ENCODE measurements at places on chromosomes 12 and 14. TPM values are rescaled to one million over a fixed set of nuclear protein-coding genes. Genes with fewer than 3 reads are reported as not detected.

The TEX22 gene
- total RNA-seq = 0.27 TPM

The BICDL1 gene
- 7.9 TPM for total RNA-seq

The DGKA gene
- 59.4 TPM for total RNA-seq

The OR6C1 gene
- not detected for total RNA-seq

The GARIN6 gene
- total RNA-seq = not detected

The EID3 gene
- 1.5 TPM for total RNA-seq

The PTPRO gene
- 3.7 TPM for total RNA-seq

The LBHD2 gene
- total RNA-seq = not detected

The FAR2 gene
- total RNA-seq = 9.0 TPM

The HOTAIR gene
- 0.55 TPM for total RNA-seq

The DLK1 gene
- not detected for total RNA-seq

The WNT5B gene
- total RNA-seq = 28.5 TPM

- no peak for DNase-seq
Observed at GRCh38 chr14:104424406-104425072, 155.0 kb upstream of the C14orf180 start.

DNA sequence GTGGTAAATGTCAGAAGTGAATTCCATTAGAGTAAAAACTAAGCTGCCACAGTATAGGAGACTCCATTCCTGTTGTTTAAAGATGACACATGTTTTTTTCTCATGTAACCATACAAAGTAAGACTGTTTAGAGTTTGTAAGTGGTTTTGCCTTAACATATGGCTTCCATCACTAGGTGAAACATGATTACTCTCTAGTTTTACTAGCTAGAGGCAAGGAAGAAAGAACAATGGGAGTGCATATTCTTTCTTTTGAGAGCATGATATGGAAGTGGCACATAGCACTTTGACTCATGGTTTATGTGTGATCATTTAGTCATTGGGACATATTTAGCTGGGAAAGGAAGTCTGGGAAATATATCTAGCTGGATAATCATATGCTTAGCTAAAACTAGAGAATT lies 7.7 kb downstream of the ATF7IP start:
- no peak for DNase-seq

GRCh38 chr14:72588521-72588920 lies 305.4 kb downstream of the DPF3 start:
- no peak for DNase-seq

GRCh38 chr12:124707316-124707715 lies 139.9 kb upstream of the NCOR2 start:
- DNase-seq = no peak

GRCh38 chr14:103130017-103130764 lies 6.9 kb downstream of the TNFAIP2 start:
- DNase-seq = no peak

DNA sequence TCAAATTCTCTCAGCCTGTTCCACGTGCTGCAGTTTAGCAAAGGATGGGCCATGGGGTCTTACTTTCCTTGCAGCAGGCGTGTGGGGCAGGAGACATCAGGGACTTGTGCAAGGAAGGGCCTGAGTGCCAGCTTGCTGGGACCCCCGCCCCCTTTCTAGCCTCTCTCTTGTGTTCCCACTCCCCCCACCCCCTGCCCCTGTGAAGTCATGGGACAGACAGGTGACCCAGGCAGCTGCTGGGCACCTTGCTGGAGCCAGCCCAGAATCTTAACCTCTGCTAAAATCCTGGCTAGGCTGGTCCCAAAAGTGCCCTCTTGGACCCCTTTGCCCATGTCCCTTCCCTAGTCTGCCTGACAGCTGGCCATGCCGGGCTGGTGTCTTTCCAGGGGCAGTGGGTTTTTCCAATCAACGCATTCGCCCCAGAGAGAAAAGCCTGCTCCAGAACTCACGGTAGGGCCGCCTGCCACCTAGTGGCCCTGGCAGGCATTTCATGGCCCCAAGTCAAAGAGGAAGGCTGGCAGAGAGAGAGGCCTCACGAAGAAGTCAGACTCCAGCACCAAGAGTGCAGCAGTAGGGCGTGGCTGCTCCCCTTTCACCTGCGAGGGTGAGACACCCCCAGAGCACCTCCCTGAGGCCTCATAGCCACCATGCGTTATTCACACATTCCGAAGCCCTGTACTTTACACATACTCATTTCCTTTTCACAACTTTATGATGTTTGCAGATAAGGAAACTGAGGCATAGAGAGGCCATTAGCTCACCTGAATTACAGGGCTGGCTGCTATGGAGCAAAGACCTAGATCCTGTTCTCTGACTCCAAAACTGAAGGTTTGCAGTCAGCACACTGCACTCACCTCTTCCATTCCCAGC lies 67.4 kb downstream of the LGMN start:
- no peak for DNase-seq

DNA sequence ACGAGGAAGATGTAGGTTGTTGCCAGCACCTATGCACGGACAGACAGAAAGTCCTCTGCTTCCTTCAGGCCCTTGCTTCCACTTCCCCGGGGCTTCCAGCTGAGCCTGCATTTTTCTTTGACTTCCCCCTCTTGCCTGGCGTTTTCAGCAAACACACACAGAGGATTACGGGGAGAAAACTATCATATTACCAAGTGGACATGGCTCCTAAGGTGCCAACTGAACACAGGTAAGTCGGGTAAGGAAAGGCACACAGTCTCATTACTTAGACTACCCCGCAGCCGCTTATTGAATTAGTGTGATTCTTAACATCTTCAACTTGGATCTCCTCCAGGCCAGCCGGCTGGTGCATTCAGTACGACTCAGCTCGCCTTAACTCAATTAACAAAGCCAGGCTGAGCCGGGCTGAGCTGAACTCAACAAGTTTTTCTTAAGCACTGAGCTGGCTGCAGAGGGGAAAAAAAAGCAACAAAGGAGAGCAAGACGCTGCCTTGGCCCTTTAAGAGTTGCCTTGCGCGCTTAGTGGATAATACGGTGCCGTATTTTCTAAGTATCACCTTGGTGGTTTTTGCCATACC lies 19.2 kb upstream of the MAP1LC3B2 start:
- no peak for DNase-seq

DNA sequence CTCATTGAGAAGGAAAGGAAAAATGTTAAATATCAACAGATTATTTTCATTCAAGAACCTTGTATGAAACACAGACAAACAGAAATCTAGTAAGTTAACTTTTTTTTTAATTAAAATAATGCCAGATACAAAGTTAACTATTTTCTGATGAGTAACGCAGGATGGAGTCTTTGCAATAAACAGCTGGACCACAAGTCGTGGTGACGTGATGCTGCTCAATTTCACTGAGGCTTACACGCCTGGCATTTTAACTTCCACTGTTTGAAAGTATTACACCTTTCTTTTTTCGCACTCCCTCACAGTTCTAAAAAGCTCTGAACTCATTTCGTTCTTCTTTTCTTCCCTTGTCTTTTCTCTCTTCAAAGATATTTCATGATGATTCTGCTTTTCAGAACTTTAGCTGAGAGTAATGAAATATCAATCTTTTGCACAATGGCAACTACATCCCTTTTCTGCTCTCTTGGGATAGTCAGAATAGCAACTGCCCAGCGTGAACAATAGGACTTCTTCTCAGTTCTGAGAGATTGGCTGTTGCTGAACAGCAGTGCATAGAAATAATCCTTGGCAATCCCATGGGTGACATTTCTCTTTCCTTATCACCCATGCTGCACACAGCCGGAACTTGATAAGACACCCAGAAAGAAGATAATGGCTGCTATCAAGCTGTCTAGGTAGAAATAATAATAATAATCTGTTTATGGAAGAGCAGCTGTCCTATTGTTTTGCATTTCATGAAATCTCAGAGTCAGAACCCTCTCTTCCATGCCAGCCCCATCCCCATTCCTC lies 160.5 kb downstream of the BTG1 start:
- no peak for DNase-seq

DNA sequence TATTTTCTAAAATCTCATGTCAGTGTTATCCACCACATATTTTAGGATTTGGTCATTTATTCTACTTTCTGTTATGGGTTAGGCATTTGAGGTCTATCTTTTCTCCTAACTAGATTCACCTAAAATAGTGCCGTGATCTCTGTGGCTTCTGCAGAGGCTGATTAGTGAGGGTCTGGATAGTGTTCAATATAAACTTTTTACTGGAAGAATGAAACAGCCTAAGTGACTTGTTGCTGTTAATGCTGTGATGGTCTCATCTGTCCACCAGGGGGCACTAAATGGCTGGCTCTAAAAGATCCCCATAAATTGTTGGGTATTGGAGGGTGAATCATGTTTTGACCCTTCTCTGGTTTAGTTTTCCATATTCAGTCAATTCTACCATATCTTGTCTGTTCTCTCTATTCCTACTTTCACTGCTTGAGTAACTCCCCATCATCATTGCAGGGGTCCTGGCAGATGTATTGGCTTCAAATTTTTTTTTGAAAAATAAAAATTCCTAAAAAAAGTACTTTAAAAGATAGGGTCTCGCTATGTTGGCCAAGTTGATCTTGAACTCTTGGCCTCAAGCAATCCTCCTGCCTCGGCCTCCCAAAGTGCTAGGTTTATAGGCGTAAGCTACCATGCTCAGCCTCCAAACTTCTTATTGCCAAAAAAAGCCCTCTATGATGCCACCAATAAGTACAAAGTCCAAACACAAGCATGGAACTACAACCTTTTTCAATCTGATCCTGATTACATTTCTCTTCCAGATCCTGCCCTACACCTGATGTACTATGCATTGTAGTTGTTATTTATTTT lies 6.9 kb downstream of the PABPN1 start:
- DNase-seq = peak; percentile 31

GRCh38 chr14:20632448-20632830 lies 9.1 kb downstream of the OR6S1 start:
- no peak for DNase-seq

- no peak for DNase-seq
Observed at GRCh38 chr12:119957135-119957534, 31.9 kb upstream of the BICDL1 start.

DNA sequence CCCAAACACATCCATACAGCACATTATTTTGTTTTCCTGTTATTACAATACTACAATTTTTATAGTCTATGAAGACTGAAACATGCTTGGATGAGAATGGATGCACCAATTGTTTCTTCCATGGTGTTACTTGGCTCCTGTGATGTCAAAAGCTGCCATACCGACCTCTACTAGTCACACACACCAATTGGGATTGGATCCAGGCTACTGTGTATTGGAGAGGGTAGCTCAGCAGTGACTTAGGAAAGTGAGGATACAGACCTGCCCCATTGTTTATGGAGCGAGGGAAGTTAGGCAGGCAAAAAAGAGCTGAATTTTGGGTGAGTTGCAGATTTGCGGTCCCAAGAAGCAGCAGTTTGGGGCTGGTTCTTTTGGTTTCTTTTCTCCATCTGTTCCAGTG lies 30.8 kb upstream of the AKAP6 start:
- DNase-seq = no peak

DNA sequence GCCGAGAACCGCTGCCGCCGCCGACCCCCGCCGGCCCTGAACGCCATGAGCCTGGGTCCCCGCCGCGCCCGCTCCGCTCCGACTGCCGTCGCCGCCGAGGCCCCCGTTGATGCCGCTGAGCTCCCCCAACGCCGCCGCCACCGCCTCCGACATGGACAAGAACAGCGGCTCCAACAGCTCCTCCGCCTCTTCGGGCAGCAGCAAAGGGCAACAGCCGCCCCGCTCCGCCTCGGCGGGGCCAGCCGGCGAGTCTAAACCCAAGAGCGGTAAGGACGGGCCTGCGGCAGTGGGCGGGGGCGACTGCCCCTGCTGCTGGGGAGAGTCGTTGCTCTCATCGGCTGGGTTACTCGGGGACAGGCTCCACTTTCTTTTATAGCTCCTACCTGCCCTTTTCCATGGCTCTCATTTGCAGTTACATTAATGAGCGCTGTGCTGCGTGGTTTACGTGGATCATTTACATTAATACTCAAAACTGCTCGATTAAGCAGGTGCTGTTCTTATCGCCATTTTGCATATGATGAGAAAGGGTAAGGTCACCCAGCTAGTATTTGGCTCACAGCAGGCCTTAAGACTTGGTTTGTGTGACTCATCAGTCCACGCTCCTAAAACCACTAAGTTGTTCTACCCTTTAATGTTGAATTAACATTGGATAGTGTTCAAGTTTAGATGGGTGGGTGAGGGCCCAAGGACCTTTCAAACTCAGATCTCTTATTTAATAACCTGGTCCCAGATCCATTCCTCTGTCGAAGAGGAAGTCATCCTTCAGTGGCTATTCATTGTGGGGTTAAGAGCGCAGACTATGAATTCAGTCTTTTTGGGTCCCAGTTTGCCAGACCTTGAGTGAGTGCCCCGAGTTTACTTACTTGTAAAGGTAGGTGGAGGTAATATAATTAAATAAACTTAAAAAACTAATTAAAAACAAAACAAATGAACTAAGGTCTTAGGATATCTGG lies 823 bp downstream of the RNF10 start:
- peak; percentile 63 for DNase-seq

GRCh38 chr12:103503546-103504480 lies 8.0 kb upstream of the C12orf42 start:
- no peak for DNase-seq

- DNase-seq = no peak
Observed at GRCh38 chr12:57993834-57994233, 52.5 kb downstream of the ATP23 start.

GRCh38 chr12:81143057-81143456 lies 65.2 kb downstream of the ACSS3 start:
- DNase-seq = no peak

- DNase-seq = no peak
Observed at GRCh38 chr12:92502417-92503028, 200.3 kb upstream of the PLEKHG7 start.

DNA sequence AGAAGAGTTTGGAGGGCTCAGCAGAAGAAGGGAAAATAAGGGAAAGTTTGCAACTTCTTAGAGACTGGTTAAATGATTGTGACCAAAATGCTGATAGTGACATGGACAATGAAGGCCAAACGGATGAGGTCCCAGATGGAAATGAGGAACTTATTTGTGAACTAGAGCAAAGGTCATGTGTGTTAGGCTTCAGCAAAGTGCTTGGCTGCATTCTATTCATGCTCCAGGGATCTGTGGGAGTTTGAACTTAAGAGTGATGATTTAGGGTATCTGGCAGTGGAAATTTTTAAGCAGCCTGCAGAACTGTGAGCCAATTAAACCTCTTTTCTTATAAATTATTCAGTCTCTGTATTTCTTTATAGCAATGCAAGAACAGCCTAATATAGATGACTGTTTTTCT lies 88.9 kb upstream of the ARHGAP5 start:
- no peak for DNase-seq

DNA sequence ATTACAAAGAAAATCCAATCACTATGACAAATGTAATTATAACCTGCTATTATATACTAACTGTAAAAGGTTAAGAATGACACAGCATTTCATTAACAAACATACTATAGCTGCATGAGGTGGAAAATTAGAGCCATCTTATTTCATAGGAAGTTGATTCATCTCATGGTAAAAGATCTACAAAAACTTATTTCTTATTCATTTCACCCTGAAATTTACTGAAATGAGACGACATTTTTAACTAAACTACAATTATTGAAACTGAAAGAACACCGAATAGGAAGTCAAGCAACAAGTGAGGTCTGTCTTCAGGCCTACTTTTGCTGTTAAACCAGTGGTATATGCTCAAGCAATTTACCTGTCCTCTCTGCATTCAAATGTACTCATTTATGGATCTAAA lies 87.2 kb downstream of the CEP83 start:
- DNase-seq = no peak

All from kidney epithelial cell (primary cell).